ENCODE measurements at places on chromosomes 16 and 17.

DNA sequence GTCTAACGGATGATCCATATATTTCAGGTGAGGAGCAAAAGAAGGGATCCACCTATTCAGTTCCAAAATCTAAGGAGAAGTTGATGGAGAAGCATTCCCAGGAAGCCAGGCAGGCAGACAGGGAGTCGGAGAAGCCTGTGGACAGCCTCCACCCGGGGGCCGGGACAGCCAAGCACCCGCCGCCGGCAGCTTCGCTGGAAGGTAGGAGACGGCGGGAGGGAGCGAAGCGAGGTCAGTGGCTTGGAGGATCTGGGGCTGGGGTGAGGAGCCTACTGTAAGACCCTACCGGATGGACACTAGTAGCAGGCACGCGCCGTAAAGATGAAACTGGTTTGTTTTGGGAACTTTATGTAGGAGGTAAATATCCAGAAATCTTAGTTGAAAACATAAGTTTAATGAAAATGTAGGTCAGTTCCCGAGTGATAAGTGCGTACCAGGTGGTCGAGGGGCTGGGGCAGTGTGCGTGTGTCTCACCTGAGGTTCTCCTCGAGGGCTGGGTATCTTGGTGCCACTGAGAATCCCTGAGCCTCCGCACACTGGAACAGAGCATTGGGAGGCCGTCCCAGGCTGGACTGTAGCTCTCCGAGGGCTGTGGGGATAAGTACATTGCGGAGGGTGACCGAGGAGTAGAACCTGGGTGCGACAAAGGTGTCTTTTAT, 714 bp downstream of the SPATA33 start:
- no peak for DNase-seq

GRCh38 chr17:40564195-40564882, 933 bp downstream of the CCR7 start:
- DNase-seq, result peak; percentile 60

- DNase-seq, result no peak
Measured at GRCh38 chr16:66740533-66740932, 10.9 kb downstream of the DYNC1LI2 start.

- peak; percentile 58 for DNase-seq
Measured at GRCh38 chr17:74779948-74780400, 3.8 kb upstream of the NAT9 start.

GRCh38 chr16:77596261-77596660, 126.1 kb upstream of the NUDT7 start:
- no peak for DNase-seq

DNA sequence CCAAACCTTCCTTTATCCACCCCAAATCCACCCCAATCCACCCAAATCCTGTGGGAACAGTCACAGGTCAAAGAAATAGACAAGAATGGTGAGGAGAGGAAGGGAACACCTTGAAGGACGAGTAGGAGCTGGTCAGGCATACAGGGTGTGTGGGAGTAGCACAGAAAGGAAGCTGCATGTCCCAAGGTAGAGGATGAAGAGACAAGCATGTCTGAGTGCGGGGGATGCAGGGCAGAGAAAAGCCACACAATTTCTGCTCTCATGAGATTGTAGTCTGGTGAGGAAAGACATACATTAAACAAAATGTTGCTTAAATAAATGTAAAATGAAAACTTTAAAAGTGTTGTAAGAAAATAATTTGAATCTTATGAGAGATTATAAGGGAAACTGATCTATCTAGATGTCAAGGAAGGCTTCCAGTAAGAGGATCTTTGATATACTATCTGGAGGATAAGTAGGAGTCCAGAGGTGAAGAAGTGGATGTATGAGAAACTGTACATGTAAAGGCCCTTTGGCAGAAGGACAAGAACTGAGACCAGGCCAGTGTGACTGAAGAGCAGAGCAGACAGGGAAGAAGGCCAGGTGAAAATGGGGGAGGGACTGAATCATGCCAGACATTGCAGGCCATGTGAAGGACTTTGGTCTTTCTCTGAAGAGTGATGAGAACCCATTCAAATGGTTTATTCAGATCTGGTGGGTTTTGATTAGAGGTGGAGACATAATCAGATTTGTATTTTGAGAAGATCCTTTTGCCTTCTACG, 18.6 kb downstream of the TMEM98 start:
- no peak for DNase-seq

- no peak for DNase-seq
Measured at GRCh38 chr16:49346459-49346858, 27.1 kb upstream of the C16orf78 start.

DNA sequence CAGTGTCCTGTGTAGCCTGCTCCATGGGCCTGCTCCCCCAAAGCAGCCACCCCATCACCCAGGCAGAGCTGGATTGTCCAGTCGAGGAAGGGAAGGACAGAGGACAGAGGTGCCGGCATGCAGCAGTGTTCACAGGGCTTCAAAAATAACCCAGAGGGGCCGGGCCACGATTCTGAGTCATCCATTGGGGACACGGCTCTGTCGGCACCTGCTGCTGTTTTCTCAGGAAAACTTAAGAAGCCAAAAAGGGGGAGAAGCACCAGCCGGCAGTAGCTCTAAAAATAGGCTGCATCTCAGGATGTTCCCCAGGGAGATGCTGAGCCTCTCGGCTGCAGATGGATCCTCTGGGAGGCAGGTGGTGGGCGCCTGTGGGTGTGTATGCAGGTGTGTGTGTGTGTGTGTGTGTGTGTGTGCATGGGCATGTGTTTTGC, 1.6 kb downstream of the CA7 start:
- no peak for DNase-seq

GRCh38 chr16:2500918-2501750, 12.6 kb upstream of the ATP6V0C start:
- DNase-seq, result peak; percentile 88

GRCh38 chr17:31595666-31596381, 204.3 kb downstream of the RAB11FIP4 start:
- no peak for DNase-seq

GRCh38 chr17:6651919-6652452, 424 bp downstream of the C17orf100 start:
- DNase-seq, result no peak

DNA sequence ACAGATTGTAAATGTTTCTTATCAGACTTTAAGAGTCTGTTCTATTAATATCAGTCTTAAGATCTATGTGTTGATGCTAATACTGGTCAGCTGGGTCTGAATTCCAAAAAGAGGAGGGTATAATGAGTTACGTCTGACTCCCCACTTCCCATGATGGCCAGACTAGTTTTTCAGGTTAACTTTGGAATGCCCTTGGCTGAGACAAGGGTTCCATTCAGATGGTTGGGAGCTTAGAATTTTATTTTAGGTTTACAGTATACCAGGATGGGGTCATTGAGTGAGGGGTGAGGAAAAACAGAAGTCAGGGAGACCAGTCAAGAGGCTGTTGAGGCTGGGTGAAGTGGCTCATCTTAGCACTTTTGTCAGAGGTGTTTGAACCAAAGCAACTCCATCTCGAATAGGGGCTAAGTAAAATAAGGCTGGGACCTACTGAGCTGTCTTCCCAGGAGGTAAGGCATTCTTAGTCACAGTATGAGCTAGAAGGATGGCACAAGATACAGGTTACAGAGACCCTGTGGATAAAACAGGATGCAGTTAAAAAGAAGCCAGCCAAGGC, 2.9 kb upstream of the TMEM231 start:
- DNase-seq, result no peak

GRCh38 chr16:58492066-58492465, 7.9 kb upstream of the NDRG4 start:
- no peak for DNase-seq

GRCh38 chr16:29204806-29205135, 201.7 kb downstream of the NPIPB11 start:
- DNase-seq, result no peak
